ENCODE measurements at places on chromosomes 3 and 15.

GRCh38 chr3:119338754-119339153 lies 44.6 kb downstream of the ARHGAP31 start:
- no peak for DNase-seq

- no peak for DNase-seq
Measured at GRCh38 chr3:14617508-14618023, 34.0 kb upstream of the CCDC174 start.

DNA sequence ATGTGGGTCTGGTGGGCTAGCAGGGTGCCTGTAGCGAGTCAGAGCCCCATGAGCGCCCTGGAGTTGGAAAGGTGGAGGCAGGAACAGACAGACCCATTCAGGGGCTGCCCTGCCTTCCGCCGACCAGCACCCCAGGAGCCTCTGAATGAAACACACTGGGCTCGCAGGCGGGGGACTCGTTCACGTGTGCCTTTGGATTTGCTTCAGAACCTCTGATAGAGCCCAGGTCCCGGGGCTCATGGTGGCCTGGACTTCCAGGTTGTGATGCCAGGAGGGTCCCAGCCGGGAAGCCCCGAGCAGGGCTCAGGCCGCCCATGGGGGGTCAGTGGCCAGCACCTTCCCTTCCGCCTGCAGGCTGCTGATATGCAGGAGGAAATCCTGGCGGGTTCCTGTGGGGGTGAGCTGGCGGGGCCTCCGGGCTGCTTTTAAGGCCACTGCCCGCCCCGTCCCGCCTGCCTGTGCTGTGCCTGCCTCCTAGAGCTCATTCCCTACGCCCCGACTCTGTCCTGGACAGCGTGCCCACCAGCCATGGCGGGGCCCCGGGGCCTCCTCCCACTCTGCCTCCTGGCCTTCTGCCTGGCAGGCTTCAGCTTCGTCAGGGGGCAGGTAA lies at the start of gene STAB1:
Gene STAB1, plus strand, starts transcription at position 453 of the 610 bp plus-strand sequence. Its CDS starts 76 bp downstream, at position 529.
- no peak for DNase-seq

GRCh38 chr3:156175570-156175969 lies 55.2 kb downstream of the KCNAB1 start:
- DNase-seq: no peak

DNA sequence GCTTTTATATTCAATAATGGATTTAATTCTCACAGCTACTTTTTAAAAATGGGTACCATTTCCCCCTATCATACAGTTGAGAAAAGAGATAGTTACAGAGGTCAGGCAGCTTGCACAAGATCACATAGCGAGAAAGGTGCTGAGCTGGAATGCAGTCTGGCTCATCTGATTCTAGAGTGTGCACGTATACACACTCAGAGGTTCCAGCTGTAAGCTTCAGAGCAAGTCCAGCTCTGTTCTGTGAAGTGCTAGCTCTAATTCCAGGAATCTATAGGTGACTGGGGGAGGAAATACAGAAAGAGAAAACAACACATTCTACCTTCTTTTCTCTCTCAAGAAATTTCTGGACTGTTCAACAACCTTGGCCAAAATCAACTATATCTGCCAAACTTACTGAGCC lies 318.7 kb downstream of the FOXP1 start:
- no peak for DNase-seq

- no peak for DNase-seq
Measured at GRCh38 chr15:83322061-83322460, 37.6 kb upstream of the BNC1 start.

- DNase-seq: no peak
Measured at GRCh38 chr3:193869221-193870201, 266.4 kb upstream of the HES1 start.

DNA sequence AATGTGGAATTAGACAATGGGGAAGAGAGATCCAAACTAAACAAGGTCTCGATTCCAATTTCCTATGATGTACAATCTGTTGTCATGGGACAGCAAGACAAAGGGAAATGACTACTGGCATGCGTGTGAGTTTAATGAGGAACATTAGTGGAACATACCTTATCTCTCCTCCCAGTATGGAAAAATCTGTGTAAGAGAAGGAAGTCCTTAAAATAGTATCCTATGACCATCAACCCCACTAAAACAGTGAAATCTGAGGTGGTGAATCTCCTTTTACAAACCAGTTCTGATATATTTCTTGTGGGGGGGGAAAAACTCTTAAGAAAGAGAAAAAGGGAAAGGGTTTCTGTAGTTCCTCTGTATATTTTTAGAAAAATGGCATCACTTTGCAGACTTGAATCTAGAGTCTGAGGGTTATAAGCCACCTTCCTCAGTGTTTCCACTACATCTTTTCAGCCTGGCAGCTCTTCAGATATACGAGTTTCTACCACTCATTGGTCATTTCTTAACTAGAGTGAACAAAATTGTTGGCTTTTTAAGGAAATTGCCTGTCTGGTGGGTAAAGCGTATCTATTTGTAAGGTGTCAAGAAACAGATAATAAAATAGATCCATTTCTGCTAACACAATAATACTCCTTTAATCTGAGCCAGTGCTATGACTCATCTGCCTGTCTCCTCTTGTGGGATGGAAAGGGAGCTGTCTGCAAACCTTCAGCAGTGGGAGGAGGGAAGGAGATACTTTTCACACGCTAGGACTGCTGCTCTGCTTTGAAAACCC lies 3.0 kb upstream of the TNFAIP8L3 start:
- no peak for DNase-seq

- DNase-seq: no peak
Measured at GRCh38 chr3:42079701-42080452, 11.3 kb upstream of the TRAK1 start.

GRCh38 chr15:47756872-47757271 lies 39.6 kb downstream of the SEMA6D start:
- no peak for DNase-seq

- DNase-seq: no peak
Measured at GRCh38 chr3:113574213-113574612, 41.9 kb downstream of the SIDT1 start.

DNA sequence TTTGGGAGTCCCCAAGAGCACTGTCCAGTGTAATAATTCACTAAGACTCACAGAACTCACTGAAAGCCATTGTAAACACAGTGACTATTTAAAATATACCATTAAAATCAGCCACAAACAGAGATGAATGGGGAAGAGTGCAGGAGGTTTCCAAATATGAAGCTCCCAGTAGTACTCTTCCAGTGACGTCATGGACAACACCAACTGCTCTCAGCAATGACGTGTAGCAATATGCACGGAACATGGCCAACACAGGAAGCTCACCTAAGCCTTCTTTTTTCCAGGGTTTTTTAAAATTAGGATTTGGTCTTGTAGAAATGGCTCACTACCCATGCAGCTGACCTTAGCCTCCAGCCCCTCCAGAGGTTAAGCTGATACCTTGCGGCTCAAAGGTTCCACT lies 1224.1 kb upstream of the CADM2 start:
- no peak for DNase-seq
